ENCODE measurements at places on chromosomes 4 and X.

GRCh38 chr4:2301225-2301642 lies 39.3 kb upstream of the MXD4 start:
- DNase-seq, result no peak

- DNase-seq, result no peak
Observed at GRCh38 chrX:17861489-17862011, 452 bp upstream of the RAI2 start.

DNA sequence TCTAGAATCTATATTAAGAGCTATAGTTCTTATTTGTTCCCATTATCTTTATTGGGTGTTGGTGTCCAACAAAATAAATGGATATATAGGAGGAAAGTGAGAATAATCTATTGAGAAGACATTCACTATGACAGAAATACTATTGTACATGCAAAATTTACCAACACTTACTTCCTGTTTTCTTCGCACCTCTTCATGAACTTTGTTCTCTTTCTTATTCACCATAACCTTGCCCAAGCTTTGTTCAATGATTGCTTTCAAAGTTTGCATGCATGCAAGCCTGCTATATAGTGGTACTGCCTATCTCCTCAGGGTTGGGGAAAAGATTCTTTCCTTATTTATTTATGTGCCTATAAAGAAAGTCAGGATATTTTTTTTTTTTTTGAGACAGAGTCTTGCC lies 176.4 kb upstream of the JADE1 start:
- DNase-seq, result no peak

GRCh38 chr4:85488416-85488815 lies 13.5 kb downstream of the ARHGAP24 start:
- no peak for DNase-seq
